ENCODE measurements at places on chromosomes 5 and 9. TPM values are rescaled to one million over a fixed set of nuclear protein-coding genes. Genes with fewer than 3 reads are reported as not detected.

SLC36A3 gene
- not detected for polyA plus RNA-seq

PCDHA1 gene
- polyA plus RNA-seq, result not detected

LIFR gene
- 6.1 TPM for polyA plus RNA-seq

TEX53 gene
- not detected for polyA plus RNA-seq

MZB1 gene
- not detected for polyA plus RNA-seq

COL5A1 gene
- polyA plus RNA-seq, result not detected

ELOVL7 gene
- 2.7 TPM for polyA plus RNA-seq

KDM3B gene
- polyA plus RNA-seq, result 60.9 TPM

FABP6 gene
- not detected for polyA plus RNA-seq

PRUNE2 gene
- 9.7 TPM for polyA plus RNA-seq

SPATA31A3 gene
- not detected for polyA plus RNA-seq

LEAP2 gene
- 1.6 TPM for polyA plus RNA-seq

MLANA gene
- polyA plus RNA-seq, result not detected

HMCN2 gene
- polyA plus RNA-seq, result 0.18 TPM

ANKRD34B gene
- polyA plus RNA-seq, result 0.08 TPM

ABLIM3 gene
- 15.3 TPM for polyA plus RNA-seq

SVEP1 gene
- polyA plus RNA-seq, result 0.42 TPM

LHFPL2 gene
- 3.4 TPM for polyA plus RNA-seq

ADAMTSL1 gene
- polyA plus RNA-seq, result 1.1 TPM

PCDHGA12 gene
- 0.56 TPM for polyA plus RNA-seq

ASS1 gene
- 0.80 TPM for polyA plus RNA-seq

PCDHB11 gene
- 3.7 TPM for polyA plus RNA-seq

Measured in neural cell (in vitro differentiated cells).